Posterior vena cava (tissue), 2 donors: ENCODE measurements at places on chromosomes 16 and 17.
A peak's percentile ranks its signal among the peaks of the same experiment; 100 is the strongest.

DNA sequence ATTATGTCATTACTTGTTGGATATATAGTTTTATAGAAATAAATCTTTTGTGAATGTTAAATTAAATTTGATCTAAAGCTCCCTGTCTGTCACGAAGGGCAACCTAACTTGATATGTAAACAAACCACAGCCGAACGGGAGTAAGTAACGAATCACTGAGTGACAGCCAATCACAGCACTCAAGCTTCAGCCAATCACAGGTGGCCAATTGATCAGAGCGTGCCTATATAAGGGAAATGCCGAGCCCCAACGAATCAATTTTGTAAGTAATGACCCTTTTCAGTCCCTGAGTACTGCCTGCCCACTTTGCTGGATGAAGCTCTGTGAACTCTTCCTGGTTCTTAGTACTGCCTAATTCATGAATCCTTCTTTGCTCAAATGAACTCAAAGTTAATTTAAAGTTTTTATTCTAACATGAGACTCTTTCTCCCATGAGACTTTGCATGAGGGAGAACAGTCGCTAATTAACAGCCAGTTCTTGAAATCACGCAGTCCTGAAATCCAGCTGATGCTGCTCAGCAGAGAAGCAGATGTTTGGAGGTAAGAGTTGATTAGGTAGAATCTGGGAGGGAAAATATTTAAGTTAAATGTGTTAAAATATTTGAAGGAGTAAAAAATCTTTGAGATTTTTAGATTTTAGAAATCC is 302.2 kb downstream of the CNTNAP4 start:
- DNase-seq = no peak

DNA sequence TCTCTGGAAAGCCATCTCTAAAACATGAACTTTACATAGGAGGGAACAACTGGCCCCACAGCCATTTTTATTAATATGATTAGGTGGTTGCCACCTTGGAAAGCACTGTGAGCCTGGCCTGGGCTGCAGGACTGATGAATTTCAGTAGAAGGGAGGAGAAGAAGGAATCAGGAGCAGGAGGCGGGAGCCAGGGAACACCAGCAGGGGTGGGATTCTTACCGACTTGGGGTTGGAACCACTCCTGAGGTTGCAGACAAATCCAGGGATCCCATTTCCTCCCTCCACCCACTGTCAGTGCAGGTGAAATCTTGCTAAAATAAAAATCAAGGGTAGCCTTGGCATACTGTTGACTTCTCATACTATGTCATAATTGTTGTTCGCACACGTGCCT is 16.9 kb upstream of the MAP3K14 start:
- peak; percentile 38 for DNase-seq

GRCh38 chr16:86209202-86209601 is 301.1 kb upstream of the FOXF1 start:
- DNase-seq = no peak

DNA sequence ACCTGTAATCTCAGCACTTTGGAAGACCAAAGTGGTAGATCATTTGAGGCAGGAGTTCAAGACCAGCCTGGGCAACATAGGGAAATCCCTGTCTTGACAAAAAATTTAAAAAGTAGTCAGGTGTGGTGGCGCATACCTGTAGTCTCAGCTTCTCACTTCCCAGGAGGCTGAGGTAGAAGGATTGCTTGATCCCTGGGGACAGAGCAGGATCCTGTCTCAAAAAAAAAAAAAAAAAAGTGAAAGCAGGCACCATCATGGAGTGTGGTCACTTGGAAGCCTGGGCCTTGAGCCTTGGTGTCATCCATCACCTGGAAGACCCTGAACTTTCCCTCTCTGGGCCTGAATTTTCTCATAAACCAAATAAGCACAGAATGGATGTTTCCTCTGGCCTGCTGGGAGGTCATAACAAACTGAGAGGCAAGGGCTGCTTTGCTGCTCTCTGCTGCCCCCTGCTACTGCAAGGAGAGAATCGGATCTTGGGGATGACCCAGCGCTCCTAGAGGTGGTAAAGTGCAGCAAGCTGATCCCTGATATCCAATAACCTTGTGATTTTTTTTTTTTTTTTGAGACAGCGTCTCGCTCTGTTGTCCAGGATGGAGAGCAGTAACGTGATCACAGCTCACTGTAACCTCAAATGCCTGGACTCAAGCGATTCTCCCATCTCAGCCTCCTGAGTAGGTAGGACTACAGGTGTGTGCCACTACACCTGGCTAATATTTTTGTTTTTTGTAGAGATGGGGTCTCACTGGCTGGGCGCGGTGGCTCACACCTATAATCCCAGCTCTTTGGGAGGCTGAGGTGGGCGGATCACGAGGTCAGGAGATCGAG is 75.9 kb upstream of the RNU2-1 start:
- DNase-seq = peak; percentile 22

GRCh38 chr16:56400458-56400857 is 24.9 kb downstream of the AMFR start:
- DNase-seq = no peak

GRCh38 chr17:77827511-77827910 is 131.0 kb upstream of the TNRC6C start:
- peak; percentile 53 for DNase-seq

DNA sequence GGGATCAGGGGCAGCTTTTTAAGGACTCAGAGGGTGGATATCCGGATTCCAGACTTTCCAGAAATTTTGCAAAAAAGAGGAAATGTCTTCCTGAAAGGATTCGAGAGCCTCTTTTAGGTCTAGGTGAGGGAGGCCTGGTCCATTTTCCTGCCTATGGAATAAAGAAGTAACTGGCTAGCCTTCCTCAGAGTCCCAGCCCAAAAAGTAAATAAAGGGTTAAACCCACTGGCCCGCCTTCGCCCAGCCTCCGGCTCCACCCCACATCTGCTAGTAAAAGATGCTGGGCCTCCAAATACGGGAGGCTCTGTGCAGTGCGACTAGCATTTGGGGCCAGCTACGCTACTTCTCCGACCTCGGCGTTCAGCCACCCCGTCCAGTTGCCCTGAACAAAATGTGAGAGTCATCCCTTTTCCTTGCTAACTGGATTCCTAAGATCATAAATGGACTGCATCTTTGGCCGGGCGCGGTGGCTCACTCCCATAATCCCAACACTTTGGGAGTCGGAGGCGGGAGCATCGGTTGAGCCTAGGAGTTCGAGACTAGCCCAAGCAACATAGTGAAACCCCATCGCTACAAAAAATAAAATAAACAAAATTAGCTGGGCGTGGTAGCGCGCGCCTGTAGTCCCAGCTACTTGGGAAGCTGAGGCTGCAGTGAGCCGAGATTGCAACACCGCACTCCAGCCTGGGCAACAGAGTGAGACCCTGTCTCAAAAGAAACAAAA is 824 bp upstream of the MPP2 start:
- DNase-seq = peak; percentile 93

GRCh38 chr17:57033296-57033695 is 51.8 kb upstream of the AKAP1 start:
- DNase-seq = no peak

GRCh38 chr16:86391486-86391885 is 118.8 kb upstream of the FOXF1 start:
- DNase-seq = no peak

DNA sequence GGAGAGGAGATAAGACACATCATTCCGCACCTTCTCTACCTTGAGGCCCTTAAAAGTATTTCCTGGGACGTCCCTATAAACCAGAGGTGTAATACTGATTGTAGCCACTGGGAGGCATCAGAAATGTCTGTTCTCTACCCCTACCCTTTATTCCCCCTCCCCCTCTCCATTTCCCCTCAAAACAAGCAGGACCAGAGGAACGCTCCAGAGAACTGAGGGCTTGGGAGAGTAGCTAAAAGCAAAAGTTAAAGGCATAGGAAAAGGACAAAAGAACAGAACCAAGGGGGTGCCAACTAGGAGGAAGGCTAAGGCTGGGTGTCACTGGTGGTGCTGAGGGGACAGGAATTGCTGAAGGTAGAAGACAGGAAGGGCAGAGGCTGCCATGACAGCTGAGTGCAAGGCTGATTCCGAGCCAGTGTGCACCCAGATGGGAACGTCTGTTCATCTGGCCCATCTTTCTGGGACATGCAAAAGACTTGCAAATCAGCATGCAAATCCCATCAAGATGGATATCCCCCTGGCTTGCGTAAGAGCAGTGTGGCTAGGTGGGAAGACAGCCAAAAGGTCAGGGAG is 6.7 kb downstream of the CAMTA2 start:
- no peak for DNase-seq

DNA sequence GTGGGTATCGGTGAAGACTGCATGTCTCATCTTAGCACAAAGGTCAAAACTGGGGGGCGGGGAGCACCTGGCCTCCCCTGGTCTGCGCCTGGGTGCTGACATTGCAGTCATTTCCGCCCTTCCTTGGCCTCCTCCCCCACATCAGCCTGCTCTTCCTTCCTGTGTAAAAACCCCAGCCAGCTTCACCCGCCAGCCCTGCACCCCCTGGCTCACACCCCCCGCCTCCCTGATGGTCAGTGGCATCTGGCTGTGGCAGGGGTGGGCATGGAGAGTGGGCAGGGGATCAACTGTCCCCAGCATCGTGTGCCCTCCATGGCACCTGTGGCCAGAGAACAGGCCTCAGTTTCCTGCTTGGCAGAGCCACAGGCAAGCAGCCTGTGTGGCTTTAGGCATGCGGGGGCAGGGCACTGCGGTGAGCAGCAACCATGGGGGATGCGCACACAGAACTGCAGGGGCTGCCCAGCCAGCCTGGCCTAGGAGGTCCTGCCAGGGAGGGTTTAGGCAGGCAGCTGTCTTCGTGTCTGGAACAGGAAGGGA is 26.5 kb upstream of the LASP1NB start:
- peak; percentile 86 for DNase-seq

GRCh38 chr16:81036751-81037350 is 1.2 kb downstream of the ATMIN start:
- no peak for DNase-seq

DNA sequence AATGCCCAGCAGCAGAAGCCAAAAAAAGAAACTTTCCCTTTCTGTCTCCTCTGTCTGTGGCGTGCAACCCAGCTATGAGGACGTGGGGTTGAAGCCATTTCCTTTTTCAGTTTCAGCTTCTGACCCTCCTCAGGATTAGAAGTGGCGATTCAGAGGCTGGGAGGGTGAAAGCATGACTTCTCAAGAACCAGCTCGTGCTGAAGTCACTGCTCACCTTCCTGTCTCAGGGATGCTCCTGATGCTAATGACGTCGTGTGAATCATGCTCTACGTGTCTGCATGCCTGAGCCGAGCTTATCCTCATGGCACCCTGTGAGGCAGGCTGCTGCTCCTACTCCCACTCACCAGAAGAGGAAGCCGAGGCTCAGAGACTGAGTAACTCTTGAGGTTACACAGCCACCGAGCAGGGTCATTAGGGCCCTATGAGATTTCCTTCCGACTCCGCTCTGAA is 5.7 kb upstream of the LPO start:
- DNase-seq = no peak

GRCh38 chr17:77315551-77316190 is 174.9 kb downstream of the SEC14L1 start:
- DNase-seq = peak; percentile 84

DNA sequence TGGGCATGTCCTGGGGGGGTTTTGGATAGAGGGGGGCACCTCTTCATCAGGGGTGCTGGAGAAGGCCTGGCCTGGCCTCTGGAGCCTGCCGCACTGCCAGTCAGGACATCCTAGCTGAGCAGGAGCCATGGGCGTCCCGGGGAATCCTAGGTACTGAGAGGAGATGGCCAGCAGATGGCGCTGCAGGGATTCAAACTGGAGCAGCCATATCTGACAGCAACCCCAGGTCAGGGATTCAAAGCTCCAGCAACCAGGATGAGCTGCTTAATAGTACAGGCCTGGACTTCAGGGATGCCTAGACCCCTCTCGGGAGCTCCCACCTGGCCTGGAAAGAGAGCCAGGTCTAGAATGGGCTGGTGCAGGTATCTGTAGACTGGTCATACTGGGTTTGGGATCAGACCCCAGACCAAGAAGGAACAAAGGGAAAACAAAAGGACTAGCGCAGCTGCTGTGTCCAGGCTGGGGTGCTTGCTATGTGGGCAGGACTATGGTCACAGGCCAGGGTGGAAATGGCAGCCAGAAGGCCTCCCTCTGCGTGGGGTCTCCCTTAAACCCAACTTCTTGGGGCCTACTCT is 306.9 kb upstream of the RBFOX1 start:
- peak; percentile 85 for DNase-seq

DNA sequence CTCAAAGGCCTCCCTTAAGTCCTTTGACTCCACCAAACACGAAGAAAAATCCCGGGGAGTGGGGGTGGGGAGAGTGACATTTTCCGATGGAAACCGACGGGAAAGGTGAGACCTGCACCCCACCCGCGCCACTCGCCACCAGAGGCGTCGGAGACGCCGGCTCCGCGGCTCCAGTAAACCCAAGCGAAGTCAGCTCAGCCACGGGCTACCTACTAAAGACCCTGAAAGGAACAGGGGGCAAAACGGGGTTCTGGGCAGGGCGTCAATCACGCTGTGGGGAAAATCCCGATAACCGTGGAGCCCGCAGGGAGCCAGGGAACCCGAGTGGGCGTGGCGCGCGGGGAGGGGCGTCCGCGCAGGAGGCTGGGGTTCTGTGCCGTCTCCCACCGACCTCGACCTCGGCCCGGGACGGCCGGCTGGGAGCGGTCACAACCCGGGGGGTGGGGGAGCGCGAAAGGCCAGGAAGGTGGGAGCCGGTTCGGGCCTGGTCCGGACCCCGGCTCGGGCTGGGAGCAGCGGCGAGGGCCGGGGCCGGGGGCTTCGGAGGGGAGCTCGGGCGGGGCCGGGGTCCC is 565 bp downstream of the WDR45B start:
- peak; percentile 87 for DNase-seq

DNA sequence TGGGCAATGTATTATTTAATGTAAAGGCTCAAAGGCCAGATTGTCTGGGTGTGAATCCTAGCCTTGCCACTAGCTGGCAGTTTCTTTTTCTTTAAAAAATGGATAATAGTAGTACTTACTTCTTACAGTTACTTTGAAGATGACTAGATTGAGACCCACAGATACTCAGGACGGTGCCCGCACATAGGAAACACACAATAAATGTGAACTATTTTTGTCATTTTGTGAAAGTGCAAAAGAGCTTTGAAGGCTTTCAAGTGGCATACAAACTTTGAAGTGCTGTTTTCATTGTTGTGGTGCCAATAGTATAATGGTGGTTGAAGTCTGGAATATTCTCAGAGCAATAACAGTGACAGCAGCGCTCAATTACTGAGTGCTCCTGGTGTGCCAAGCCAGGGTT is 63.6 kb downstream of the OTOA start:
- DNase-seq = no peak

DNA sequence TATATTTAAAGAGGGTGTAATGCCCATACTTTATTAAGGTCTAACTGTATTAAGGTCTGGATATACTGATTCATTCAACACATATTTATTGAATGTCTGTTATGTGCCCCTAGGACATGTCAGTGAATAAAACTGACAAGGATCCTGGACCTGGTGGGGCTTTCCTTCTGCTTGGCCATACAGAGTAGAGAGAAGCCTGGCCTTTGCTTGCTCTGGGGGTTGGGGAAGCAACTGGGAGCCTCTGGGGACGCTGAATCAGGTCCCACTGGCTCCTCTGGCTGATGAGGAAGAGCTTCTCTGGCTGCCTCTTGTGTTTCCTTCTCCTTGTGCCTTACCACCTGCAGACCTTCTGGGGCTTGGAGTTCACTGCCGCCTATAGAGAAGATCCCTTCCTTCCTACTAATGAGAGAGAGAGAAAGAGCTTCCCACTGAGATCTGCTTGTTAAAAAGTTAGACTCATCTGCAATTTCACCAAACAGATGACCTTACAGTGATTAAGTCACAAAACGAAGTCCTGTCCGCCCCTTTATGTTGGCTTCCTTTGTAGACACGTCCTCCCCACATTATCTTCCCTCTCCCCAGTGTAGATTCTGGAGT is 49.7 kb downstream of the MSI2 start:
- DNase-seq = no peak

- DNase-seq = no peak
Measured at GRCh38 chr17:81726004-81726403, 13.9 kb downstream of the SLC25A10 start.

GRCh38 chr17:2302778-2303203 is 794 bp downstream of the SMG6 start:
- no peak for DNase-seq
